ENCODE measurements at places on chromosomes 1 and 21.

DNA sequence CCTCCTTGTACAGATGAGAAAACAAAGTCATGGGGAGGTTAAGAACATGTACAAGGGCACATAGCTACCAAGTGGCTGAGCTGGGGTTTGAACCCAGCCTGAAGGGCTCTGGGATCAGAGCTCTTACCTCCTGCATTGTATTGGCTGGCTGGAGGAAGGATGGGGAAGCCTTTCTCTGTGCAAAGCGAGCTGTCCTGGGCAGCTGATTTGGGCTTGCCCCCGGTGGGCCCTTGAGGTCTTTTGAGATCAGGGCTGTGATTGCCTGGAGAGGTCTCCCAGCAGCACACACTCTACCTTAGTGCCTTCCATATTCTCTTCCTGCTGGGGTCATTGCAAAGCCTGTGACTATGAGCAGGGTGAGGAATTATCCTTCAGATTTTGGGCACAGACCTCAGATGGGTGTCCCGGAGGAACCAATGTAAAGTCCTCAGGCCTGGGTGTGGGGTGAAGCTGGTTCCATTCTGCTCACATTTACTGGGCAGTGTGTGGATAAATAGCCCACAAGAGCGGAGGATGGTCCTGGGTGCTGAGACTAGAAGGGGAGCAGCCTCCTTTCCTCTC is 53.3 kb upstream of the EPS8L3 start:
- DNase-seq: no peak

DNA sequence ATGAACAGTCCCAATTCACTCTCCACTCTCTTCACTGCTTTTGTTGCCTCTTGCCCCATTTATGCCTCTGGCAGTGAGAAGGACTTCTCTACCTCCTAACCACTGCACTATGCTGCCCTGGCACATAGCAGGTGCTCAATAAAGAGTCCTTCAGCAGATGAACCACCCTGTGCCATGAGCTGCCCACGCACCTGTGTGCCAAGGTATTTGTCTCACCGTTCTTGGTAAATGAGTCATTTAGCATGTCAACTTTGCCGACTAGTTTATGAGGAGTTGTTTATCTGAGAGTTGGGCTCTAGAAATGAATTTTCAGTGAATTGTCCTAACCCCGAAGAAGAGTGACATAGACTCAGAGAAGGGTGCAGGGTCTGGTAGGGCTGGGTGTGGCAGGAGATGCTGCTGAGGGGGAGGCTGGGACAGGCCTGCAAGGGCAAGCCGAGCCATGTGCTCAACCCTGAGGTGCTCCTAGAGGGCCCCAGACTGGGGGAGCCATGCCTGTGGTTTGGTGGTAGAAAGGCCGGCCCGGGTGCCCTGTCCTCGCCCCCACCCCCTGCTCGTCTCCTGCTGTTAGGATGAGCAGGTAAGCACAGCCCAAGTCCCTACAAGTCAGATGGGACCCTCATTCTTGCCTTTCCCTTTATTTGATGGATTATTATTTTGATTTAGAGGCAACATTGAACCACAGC is 654.5 kb downstream of the MATN1 start:
- DNase-seq: no peak

DNA sequence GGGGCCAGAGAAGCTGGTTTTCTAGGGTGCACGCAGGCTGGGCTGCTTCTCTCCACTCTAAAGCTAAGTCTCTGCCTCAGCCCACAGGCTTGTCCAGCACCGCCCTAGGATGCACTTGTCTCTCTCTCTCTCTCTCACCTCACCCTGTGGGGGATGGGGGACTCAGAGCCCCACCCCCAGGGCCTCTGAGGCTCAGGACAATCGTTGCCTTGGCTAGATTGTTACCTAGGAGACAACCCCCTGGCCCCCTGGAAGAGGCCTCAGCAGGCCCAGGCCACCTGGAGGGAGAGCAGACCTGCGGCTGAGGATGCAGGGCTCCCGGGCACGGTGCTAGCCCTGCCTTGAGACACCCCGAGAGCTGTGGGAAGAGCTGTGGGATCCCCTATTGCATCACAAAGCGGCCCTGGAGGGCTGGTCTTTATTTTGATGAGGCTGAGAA is at the start of gene ACTRT2:
TSS of gene ACTRT2 (plus strand) at position 235 of the 439 bp plus-strand sequence. CDS start 220 bp downstream, outside the sequence.
- no peak for DNase-seq

GRCh38 chr1:3415260-3416090 is 39.0 kb upstream of the ARHGEF16 start:
- DNase-seq: no peak

DNA sequence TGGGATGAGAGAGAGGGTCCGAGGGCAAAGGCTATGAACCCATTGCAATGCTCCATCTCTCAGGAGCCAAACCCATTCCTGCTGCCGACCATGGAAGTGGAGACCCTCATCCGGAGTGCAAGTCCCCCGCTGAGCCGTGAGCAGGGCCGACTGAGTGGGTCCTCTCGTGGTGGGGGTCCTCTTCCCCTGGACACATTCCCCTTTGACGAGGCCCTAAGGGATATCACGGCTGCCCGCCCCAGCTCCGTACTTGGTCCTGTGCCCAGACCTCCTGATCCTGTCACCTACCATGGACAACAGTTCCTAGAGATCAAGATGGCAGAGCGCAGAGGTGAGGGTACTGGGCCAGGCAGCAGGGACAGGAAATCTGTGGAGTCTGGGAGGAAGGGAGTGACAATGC is 11.0 kb downstream of the HYI start:
- no peak for DNase-seq

GRCh38 chr21:39529026-39529425 is 77.3 kb downstream of the SH3BGR start:
- no peak for DNase-seq

DNA sequence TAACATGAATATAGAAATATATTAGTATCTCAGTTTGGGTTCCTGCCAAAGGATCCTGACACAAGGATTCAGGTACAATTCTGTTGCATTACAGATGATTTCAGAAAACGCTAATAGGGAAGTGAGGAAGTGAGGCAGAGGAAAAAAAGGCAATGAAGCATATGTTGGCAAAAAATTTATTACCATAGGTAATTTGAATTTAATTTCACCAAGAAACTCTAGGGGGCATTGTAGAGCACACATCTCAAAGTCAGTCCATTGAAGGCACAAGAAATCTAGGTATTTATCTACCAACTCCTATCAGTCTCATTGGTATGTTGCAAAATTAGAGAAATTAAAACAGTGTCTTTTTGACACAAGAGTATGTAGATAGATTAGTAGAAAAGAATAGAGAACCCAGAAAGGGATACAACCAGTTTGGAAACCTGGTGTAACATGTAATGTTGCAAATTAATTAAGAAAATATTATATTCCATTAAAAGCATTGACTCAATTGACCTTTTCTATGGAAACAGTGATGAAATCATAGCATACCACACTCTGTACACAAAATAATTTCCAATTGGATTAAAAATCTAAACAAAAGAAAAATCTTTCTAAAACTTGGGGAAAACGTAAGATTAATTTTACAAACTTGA is 104.9 kb upstream of the SNX7 start:
- DNase-seq: no peak

DNA sequence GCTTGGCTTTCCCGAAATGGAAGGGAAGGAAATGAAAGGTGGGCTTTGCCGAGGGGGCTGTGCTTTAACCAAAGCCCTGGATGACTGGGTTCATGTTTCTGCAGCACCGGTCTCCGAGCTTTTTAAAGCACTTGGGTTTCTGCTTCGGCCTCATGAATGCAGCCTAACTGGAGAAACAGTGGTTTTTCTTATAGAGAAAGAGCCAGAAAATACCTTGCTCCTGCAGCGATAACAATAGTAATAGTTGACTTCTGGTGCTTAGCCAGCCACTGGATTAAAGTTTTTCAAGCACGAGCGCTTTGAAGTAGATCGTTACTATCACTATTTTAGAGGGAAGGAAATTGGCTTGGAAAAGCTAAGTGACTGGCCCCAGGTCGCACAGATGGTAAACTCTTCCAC is 500 bp upstream of the DOCK7 start:
- no peak for DNase-seq

GRCh38 chr1:241825581-241825980 is 22.4 kb upstream of the EXO1 start:
- DNase-seq: no peak

DNA sequence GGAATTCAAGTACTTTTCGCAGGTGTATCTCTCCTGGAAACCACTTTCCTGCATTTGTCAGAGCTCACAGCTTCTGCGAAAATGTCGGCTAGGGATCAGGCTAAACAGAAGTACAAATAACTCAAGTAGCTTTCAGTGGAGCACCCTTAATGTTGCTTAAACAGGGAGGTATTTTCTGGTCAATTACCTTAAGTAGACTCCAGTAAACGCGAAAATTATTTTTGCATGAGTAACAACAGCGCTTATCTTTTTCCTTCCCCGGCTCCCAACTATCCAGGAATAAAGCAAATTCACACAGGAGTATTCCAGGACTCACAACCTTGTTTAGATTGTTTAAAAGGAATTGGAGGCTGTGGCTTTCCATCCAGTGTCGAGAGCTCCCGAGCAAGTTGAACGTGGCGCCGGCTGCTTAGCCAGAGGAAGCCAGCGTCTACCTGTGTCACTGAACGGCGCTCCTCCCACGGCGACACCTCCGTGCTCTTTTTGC is 7.3 kb upstream of the SIM2 start:
- DNase-seq: no peak

DNA sequence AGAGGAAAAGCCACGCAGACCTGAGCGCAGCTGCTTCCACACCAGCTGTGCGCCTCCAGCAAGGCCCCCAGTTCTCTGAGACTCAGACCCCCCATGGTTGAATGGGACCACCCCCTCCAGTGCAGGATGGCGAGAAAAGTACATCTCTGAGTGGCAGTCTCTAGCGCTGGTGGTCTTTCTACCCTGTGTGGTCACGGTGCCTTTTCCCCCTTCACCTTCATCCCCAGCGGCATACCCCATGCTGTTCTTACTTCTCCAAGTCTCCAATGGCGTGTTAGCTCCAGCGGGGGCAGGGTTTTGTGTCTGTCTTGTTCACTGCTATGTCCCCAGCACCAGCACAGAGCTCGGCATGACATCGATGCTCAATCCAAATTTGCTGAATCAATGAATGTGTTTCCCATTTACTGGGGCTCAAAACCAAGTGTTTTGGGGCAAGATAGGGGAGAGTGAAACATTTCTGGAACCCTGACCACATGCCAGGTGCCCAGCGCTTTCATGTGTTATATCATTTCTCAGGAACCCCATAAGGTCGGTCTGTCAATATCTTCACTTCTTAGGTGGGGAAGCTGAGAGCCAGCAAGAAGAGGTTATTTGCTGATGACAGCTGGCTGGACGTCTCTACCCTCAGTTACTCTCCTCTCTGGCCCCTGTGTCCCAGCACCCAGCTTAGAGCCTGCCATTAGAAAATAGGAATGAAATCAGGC is 959 bp upstream of the SDC3 start:
- DNase-seq: no peak

- no peak for DNase-seq
These were observed 126.7 kb downstream of the NR5A2 start for GRCh38 chr1:200154069-200154767.

DNA sequence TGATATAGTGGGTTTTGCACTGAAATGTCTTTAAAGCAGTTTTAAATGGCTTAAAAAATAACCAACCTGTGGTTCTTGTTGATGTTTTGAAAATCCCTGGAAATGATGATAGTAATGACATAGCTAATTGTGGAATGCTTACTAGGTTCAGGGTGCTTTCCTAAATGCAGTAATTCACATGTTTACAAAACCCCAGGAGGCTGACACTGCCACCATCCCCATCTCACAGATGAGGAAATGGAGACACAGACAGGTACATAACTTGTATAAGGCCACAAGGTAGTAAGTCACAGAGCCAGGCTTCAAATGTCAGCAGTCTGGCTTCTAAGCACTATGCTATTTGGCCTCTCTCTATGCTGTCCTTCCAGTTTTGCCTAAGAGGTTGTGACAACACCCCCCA is 40.6 kb downstream of the C8B start:
- DNase-seq: no peak

GRCh38 chr1:64505232-64505943 is 35.5 kb downstream of the CACHD1 start:
- no peak for DNase-seq

- no peak for DNase-seq
These were observed 19.6 kb upstream of the C1orf159 start for GRCh38 chr1:1135339-1136136.

GRCh38 chr1:218468711-218469110 is 123.6 kb downstream of the TGFB2 start:
- DNase-seq: no peak

DNA sequence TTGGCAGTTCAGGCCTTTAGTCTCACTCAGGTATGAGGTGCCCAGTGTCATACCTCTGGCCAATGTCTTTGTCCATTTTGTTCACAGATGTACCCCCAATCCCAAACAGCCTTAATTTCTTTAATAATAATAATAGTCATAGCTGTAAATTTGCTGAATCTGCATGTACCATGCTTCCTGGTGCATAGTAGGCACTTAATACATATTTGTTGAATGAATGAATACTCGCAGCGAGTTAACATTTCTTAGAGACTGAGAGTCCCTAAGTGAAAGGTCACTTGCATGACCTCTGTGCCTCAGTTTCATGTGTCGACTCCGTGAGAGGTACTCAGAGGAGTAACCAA is 12.5 kb downstream of the ALPL start:
- DNase-seq: no peak

DNA sequence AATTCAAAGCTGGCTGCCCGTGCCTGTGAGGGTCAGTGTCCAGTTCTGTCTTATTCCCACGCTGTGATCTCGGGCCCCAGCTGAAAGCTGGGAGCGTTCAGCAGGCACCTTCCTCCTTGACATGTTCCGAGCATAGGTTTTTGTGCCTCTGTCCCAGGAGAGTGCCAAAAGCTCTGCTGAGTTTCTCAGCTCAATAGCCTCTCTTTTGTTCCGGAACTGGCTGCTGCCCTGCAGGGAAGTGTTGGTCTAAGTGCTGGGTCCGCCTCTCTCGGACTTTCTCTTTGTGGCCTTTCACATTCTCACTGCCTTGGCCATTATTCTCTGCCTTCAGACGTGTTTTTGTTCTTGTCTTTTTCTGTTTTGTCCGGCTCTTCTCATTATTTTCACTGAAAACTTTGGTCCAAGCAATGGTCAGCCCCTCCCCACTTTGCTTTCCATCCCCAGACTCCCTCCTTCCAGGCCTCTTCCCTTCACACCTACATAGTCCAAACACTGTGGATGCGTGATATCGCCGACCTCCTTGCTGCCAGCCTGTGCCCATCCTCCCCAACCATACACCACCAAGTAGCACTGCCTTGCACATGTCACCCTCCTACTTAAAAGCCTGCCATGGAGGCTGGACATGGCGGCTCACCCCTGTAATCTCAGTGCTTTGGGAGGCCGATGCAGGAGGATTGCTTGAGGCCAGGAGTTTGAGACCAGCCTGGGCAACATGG is 233.8 kb downstream of the RHOU start:
- DNase-seq: no peak

GRCh38 chr21:44795342-44795741 is 6.3 kb downstream of the UBE2G2 start:
- DNase-seq: no peak

GRCh38 chr1:156889802-156890580 is 3.5 kb upstream of the PEAR1 start:
- no peak for DNase-seq

GRCh38 chr21:38469642-38470041 is 28.6 kb downstream of the ERG start:
- DNase-seq: no peak

- no peak for DNase-seq
These were observed 60.0 kb downstream of the LRIG2 start for GRCh38 chr1:113133038-113133437.

- DNase-seq: no peak
These were observed 75.1 kb downstream of the ZFYVE9 start for GRCh38 chr1:52216907-52217458.

GRCh38 chr1:64569411-64569810 is 99.5 kb downstream of the CACHD1 start:
- DNase-seq: no peak

GRCh38 chr1:159941591-159942560 is 3.5 kb downstream of the IGSF9 start:
- no peak for DNase-seq

- DNase-seq: no peak
These were observed 97.8 kb downstream of the FMN2 start for GRCh38 chr1:240189386-240189989.
